Lung microvascular endothelial cell (primary cell): ENCODE measurements at places on chromosomes 3 and 15.

DNA sequence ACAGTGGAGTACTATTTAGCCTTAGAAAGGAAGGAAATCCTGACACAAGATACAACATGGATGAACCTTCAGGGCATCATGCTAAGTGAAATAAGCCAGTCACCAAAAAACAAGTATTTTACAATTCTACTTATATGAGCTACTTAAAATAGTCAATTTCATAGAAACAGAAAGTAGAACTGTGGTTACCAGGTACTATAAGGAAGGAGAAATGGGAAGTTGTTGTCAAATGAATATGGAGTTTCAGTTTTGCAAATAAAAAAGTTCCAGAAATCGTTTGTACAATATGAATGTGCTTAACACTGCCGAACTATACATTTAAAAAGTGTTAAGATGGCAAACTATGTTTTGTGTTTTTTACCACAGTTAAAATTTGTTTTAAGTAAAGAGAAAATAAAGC lies 26.8 kb downstream of the TRANK1 start:
- DNase-seq, result no peak

DNA sequence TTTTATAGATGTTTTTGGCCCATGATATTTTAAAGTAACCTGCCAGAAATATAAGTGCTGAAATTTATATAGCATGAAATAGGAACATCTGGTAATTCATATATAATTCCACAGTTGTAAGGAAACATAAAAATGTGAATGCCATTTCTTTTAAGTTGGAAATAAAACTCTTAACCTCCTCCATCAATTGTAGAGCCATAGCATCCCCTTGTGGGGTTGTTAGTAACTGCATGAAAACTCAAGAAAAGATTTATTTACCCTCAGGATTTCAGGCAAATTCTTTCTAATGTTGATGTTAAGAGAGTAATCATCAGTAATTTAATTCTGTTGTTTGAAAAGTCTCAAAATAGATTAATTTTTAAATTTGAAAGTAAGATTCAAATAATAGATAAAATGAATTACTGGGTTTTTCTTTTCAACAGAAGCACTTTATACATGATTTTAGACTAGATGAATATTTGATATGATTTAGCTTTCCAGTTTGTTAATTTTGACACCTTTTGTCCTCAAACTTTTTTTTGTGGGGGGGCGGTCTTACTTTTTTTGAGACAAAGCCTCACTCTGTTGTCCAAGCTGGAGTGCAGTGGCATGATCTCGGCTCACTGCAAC lies 74.7 kb downstream of the RASA2 start:
- DNase-seq, result peak; percentile 78

- no peak for DNase-seq
Measured at GRCh38 chr15:68697711-68698690, 119.2 kb downstream of the CORO2B start.

- no peak for DNase-seq
Measured at GRCh38 chr3:88364926-88365325, 215.2 kb downstream of the C3orf38 start.

DNA sequence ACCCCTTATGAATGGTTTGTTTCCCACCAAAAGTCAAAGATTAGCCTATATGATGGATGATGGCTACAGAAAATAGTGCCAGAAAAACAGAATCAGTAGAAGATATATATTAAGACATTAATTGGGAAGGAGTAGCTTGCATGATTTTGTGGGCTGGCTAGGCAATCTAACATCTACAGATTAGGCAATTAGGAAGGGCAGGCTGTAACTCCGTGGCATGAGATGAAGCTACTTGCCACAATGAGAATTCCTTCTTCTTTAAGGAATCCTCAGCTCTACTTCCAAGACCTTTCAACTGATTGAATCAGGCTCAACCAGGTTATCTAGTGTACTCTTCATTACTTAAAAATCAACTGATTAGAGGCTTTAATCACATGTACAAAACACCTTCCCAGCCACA lies 426.7 kb downstream of the LPP start:
- DNase-seq, result no peak

GRCh38 chr15:98770984-98771383 lies 122.6 kb downstream of the IGF1R start:
- no peak for DNase-seq

- no peak for DNase-seq
Measured at GRCh38 chr3:186414735-186415419, 52.8 kb upstream of the DGKG start.

DNA sequence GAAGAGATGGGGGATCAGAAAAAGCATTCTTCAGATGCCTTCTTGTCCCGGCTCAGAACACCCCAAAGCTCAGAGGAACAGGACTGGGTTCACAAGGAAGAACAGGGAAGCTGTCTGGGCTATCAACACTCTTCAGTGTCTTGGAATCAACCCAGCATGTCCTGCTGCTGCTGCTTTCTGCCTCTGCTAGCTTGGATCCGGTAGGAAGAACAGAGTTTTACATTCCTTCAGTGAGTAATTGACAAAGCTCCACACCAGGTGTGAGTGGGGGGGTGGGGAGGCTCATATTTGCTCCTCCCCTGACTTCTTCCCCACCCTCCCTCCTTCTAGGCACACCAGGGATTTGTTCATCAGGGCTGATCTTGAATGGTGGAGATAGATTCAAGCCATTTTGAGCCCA lies 13.1 kb upstream of the ETV5 start:
- DNase-seq, result no peak

GRCh38 chr3:16361087-16361486 lies 96.1 kb downstream of the OXNAD1 start:
- DNase-seq, result no peak

DNA sequence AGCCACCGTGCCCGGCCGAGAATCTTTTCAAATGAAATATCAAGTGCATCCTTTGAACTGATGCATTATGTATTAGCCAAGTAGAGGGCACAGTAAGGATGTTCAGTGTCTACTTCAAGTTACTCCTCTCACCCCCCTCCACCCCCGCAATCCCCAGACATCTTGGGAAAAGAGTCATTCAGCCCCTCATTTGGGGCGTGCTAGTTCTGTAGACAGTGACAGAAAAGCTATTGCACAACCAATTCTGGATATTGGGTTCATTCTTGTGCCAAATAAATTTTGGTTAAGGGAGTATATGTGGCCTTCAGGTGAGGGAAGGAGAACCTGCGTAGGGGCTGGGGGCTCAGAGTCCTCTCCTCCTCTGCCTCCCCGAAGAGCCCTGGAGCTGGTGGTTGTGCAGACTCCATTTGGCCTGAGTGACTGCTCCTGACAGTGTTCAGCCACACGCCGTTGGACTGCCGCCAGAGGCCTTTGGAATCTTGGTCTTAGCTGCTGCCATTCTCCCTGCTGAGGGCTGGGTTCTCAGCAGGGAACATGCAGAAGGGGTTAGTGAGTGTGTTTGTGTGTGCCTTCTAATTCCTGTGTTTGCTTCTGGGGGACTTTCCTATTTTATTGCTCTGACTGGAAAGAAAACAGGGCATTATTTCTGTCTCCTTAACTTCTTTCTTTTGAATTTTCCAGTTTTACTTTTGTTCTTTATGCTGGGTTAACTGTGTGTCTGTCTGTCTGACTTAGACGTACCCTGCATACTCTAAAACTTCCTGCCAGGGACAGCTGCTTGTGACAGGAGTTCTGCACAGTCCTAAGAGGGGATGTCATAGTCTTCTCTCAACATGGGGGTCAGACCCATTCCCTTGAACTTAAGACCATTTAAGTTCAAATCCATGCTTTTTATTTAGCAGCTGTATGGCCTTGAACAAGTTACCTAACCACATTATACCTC lies 21.0 kb downstream of the RARB start:
- peak; percentile 66 for DNase-seq

DNA sequence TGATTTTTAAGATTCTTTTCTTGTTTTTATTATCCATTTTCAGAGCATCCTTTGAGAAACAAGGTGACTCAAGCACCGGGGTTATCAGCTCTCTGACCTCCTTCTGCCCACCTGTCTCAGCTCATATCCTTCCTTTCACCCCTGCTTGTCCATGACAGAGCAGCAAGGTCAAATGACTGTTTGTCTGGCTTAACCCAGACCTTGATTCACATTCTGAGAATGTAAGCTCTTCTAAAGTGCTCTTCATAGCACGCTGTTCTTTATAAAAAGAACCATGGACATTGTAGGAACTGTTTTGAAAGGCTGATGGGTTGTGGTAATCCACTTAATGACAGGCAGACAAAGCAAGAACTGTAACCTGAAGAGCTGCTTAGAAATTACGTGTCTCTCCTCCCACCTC lies 122.5 kb downstream of the CHST2 start:
- DNase-seq, result no peak

DNA sequence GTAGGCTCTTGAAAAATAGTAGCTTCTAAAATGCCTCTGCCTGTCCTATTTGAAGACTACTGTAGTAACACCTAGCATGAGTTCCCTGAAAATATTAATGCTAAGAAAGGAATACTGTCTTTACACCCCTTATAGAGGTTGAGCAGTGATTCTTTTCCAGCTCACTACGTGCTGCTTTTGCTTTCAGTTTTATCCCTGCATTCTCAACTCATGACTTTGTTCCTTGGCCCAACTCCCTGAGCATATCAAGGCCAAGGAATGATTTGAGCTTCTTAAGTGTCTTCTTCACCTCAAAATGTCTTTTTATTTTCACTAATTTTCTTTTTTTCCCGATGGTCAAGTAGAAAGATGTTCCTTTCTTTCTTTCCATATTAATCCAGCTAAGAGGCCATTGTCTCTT lies 16.5 kb upstream of the P2RY13 start:
- peak; percentile 15 for DNase-seq

- peak; percentile 32 for DNase-seq
Measured at GRCh38 chr3:114451561-114452018, 157.8 kb downstream of the TIGIT start.

DNA sequence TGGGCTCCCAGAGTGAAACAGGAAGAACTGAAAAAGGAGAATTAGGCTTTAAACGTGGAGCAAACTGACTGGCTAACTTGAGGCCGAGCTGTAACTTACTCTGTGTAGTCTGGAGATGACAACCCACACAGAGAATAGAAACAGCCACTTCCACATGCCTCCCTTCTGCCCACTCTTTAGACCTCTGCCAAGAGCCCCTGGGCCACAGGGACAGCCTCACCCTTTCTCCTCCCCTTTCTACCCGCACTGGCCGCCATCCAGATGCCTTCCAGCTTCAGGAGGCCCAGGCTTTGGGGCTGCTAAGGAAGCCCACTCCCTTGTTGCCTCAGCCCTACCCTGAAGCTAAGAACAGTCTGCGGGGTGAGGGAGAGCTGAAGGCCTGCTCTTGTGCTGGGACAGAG lies 6.8 kb downstream of the ARHGAP31 start:
- no peak for DNase-seq

- no peak for DNase-seq
Measured at GRCh38 chr15:86653344-86654197, 573.9 kb downstream of the AGBL1 start.

GRCh38 chr3:45480218-45480617 lies 91.8 kb downstream of the LARS2 start:
- DNase-seq, result no peak
